ENCODE measurements at places on chromosomes 13 and 19. TPM values are rescaled to one million over a fixed set of nuclear protein-coding genes. Genes with fewer than 3 reads are reported as not detected.

The SLC25A41 gene
- total RNA-seq, result not detected

The CACNG8 gene
- total RNA-seq, result 0.43 TPM

The CBY2 gene
- not detected for total RNA-seq

The PRSS57 gene
- not detected for total RNA-seq

The FOXA3 gene
- not detected for total RNA-seq

The SELENOV gene
- total RNA-seq, result not detected

The NAPSA gene
- total RNA-seq, result under 0.01 TPM

The ATP4A gene
- total RNA-seq, result not detected

The C5AR1 gene
- not detected for total RNA-seq

The KLF2 gene
- total RNA-seq, result 1.00 TPM

The DHDH gene
- 0.14 TPM for total RNA-seq

The CPT1C gene
- 29.2 TPM for total RNA-seq

The GADD45B gene
- 24.9 TPM for total RNA-seq

The PRX gene
- total RNA-seq, result 1.3 TPM

The LHB gene
- total RNA-seq, result not detected

The ATXN8OS gene
- not detected for total RNA-seq

The NXNL1 gene
- not detected for total RNA-seq

The ZNF701 gene
- 12.0 TPM for total RNA-seq

The FLT3 gene
- total RNA-seq, result not detected

The NKPD1 gene
- 0.14 TPM for total RNA-seq

The ZNF442 gene
- total RNA-seq, result 3.6 TPM

All from smooth muscle cell of bladder (primary cell).